T-helper 2 cell (primary cell): ENCODE measurements at places on chromosomes 5 and 9.

- no peak for DNase-seq
Observed at GRCh38 chr5:153006681-153007080, 483.8 kb upstream of the GRIA1 start.

- no peak for DNase-seq
Observed at GRCh38 chr5:37737326-37738056, 102.3 kb downstream of the GDNF start.

DNA sequence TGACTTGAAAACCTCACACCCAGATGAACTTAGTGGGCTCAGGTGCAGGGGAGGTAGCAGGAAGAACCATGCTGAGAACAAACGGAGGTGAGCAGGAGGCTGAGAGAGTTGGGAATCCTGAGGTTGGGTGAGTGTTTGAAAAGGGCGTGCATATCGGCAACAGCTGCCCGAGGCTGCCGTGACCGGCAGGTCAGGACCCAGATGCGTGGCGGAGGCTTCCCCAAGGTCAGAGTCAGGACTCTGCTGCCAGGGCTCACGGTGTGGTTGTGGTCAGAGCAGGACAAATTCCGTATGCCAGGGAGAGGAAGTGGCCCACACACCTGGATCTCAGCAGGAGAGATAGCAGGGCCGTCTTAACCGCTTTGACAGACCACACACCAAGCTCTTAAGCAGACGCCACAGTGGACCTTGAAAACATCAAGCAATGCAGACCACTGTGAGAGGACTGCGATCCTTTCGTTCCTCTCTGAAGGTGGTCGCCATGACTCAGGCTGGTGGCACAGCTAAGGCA is 43.1 kb downstream of the ADAMTS16 start:
- no peak for DNase-seq

GRCh38 chr5:82470185-82470994 is 192.2 kb upstream of the RPS23 start:
- no peak for DNase-seq

GRCh38 chr5:17287501-17288155 is 70.2 kb downstream of the BASP1 start:
- DNase-seq: no peak

DNA sequence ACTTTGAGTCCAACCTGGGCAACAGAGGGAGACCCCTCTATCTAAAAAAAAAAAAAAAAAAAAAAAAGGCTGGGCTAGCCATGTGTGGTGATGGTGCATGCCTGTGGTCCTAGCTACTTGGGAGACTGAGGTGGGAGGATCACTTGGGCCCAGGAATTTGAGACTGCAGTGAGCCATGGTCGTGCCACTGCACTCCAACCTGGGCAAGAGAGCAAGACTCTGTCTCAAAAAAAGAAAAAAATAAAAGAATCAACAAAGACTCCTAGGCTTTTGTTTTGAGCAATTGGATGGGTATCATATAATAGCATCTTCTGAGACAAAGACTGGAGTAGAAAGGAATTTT is 481.7 kb upstream of the PAPPA start:
- no peak for DNase-seq

GRCh38 chr9:8677741-8678140 is 878.2 kb upstream of the DMAC1 start:
- no peak for DNase-seq

- no peak for DNase-seq
Observed at GRCh38 chr5:90020575-90021538, 388.7 kb downstream of the CETN3 start.

GRCh38 chr9:20426019-20426418 is 196.3 kb downstream of the MLLT3 start:
- DNase-seq: no peak

DNA sequence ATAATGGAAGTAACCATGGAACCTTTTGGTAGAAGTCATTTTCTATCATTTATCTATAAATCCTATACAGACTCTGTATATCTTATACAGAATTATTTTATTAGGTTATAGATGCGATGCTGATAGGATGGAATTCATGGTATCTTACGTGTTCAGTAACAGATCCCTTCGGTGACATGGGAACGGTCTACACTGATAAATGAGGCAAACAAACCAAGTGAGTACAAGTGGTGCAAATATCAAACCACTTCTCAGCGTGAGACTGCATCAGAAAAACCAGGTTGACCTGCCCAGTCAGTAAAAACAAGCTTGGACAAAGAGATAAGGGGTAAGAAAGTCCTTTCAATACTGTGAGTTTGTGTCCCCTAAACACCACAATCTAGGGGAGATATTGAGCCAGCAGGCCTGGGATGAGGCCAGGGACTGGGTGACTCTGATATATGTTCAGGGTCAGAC is 215.5 kb downstream of the GAPVD1 start:
- no peak for DNase-seq

GRCh38 chr5:83776437-83777031 is 55.9 kb upstream of the HAPLN1 start:
- DNase-seq: no peak

- DNase-seq: no peak
Observed at GRCh38 chr9:116152941-116153764, 438 bp upstream of the PAPPA start.

GRCh38 chr5:167967494-167968177 is 323.8 kb upstream of the WWC1 start:
- no peak for DNase-seq

GRCh38 chr5:149829954-149830353 is 99.8 kb downstream of the PPARGC1B start:
- peak; percentile 27 for DNase-seq

DNA sequence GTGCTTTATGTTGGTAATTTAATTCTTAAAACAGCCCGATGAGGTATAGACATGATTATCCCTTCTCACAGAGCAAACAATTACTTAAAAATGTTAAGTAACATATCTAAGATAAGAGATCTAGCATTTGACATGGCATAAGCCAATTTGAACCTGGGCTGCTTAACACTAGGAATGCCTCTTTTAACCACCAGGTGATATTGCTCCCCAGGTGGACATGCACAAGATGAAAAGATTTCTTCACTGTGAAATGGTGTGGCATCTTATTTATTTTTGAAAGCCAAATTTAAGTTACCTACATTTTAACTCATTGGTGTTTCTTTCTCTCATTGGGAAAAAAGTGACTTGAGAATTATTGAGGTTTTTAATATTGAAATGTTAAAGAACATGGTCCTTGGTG is 15.8 kb upstream of the LRRC70 start:
- no peak for DNase-seq

DNA sequence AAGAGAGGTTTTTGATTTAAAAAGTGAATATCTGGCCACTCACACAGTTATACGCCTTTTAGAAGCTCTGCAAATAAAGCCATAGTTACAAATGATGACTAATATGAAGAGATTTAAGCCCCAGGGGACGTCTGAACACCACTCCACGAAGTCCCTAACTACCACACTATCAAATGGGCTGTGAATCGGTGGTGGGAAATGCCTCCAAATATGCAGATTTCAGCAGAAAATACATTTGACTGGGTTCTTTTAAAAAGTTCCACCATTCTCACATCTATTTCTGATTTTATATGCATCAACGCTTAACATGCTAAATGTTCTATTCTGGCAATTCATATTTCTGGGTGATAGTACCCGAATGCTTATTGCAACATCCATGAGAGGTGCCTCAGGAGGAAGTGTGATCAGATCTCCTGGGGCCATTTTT is 22.5 kb downstream of the TICAM2 start:
- DNase-seq: no peak

GRCh38 chr5:172561151-172561550 is 79.9 kb upstream of the NEURL1B start:
- no peak for DNase-seq

- DNase-seq: no peak
Observed at GRCh38 chr9:37251452-37251851, 131.1 kb downstream of the ZCCHC7 start.

DNA sequence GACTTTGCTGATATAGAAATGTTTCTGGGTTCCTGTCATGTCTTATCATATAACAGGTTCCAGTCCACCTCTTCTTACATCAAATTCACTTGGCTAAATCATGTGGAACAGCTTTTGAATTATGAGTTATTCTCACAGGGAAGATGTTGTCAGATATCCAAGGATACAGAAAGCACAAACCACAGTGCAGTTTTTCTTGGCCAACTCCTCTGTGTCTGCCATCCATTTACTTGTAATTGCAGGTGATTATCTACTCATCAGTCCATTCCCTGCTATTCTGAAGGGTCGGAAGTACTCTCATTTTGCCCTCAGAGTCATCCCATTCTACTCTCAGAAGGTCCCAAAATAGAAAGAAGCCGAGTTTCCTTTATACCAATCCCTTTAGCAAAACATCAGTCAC is 10.0 kb downstream of the MARCHF11 start:
- DNase-seq: no peak

DNA sequence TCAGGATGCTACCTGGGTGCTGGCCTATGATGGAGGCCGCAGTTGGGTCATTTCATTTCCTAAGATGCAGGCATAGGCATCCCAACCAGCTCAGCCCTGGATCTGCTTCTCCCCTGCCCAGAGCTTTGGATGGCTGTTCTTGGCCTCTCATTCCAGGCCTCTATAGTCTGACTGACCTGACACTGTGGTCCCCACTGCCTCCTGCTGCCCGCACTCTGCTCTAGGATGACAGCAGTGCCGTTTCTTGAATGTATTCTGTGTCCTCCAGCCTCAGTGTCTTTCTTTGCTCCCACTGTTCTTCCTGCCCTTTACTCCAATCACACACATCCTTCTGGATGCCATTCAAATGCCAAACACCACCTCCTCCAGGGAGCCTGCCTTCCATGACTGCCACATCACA is 235.7 kb downstream of the HSPA4 start:
- DNase-seq: peak; percentile 39

- no peak for DNase-seq
Observed at GRCh38 chr5:154506049-154506715, 28.2 kb upstream of the HAND1 start.

GRCh38 chr5:179772351-179772750 is 21.4 kb upstream of the LTC4S start:
- no peak for DNase-seq

DNA sequence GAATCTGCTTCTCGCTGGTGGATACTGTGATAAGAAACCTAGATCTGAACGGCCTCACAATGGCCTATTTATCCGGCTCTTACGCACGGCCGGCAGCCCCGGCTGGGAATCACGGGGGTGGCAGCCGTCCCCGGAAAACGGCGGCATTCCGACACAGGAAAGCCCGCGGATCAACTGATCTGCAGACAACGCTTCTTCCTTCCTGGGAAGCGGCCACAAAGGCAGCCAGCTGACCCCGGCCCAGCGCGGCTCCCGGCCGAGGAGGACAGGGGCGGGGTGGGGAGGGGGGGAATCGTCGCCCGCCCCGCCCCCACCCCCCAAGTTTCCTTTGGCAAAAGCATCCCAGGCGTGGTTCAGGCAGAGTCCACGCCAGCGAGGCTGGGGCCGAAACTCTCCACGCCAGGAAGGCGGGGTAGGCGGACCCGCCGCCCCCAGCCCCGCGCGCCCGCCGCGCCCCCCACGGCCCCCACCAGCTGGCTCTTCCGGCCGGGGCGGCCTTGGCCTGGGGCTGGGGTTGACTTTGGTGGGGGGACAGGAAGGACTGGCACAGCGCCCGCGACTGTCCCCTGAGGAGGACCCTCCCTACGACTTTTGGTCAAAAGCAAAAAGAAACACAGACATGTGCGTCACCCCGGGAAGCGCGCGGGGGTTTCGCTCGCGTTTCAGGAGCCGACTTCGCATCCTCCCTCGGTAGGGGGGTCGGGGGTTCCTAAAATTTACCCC is 247.7 kb upstream of the ANKRD55 start:
- DNase-seq: no peak

DNA sequence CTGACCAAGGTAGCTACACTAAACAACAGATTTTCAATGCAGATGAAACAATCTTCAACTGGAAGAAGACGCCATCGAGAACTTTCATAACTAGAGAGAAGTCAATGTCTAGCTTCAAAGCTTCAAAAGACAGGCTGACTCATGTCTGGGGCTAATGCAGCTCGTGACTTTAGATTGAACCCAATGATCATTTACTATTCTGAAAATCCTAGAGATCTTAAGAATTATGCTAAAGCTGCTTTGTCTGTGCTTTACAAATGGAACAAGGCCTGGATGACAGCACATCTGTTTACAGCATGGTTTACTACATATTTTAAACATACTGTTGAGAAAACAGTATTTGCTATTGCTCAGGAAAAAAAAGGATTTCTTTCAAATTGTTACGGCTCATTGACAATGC is 54.9 kb downstream of the RICTOR start:
- no peak for DNase-seq

- DNase-seq: no peak
Observed at GRCh38 chr9:106929471-106930177, 66.7 kb downstream of the ZNF462 start.
